NCI-H1048 (cell line): ENCODE measurements at places on chromosomes 11 and 22.

DNA sequence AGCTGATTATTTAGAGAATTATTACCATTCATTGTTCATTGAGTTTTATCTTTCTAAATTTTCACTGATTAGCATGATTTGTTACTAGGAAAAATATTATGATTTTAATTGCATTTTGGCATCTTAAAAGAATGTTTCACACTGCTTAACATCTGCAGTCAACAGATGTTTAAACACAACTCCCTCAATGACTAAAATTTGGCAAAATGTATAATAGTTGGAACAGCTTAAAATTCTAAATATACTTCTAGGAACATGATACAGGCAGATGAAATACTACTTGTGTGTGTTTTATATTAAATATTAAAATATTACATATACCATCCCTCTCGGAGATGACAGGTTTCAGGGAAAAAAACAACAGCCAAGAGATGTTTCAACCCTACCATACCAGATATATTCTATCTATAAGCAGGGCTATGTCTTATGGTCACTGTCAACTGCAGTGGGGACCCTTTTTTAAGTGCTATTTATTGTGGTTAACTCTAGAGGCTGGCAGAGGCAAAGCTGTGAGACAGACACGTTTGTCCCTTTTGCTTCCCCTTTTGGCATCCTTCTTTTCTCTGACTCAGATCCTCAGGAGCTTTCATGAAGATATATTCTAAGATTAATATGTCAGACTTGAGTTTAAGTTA lies 81.9 kb downstream of the BDNF start:
- DNase-seq, result no peak

GRCh38 chr11:75582895-75583717 lies 21.1 kb downstream of the SERPINH1 start:
- no peak for DNase-seq

DNA sequence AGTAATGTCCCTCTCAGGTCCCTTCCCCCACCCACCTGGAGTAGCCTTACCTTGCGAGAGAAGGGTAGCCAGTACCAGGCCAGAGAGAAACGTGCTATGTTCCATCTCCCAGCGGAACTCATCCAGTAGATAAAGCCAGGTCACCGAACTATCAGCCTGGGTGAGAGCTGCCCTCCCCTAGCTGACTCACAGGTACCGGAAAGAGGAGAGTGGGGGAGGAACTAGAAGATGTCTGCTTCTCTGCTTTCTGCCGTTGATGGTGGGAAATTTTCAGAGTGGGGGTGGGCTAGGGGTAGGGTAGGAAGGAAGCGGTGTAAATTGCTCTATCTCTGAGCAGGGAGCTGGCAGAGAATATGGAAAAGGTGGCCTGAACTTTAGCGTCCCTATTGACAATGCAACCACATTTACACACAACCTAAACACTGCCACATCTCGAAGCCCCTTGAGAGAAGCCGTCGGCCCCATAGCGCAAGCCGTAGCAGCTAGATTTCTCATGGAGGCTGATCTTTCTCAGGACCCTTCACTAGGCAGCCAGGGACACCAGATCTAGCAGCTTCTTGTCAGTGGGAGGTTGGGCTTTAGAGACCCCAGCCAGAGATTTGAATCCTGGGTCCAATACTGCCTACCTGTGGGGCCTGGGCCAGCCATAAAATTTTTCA lies at the start of gene CD3D:
CD3D (minus strand) TSS at position 203 of the 659 bp plus-strand sequence; CDS start at position 105, 98 bp downstream.
- DNase-seq, result no peak

- DNase-seq, result no peak
Measured at GRCh38 chr11:116701297-116701801, 71.4 kb downstream of the BUD13 start.

- DNase-seq, result no peak
Measured at GRCh38 chr11:35126000-35126878, 12.7 kb upstream of the CD44 start.

DNA sequence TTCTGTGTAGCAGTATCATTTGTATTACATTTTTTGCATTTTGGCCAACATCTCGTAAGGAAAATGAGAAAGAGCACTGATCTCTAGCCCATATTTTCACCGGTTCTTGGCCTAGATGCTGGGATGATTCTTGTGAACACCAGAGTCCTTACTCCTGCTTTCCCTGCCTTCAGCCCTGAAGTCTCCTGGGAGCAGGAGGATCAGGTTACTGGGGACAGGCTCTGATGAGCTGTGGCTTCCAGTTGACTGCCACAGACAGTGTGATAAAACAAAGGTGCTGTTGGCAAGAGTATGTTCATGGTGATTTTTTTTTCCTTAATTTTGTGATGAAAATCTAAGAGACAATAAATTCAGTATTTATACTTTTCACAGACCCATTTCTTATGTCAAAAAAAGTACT lies 34.2 kb upstream of the ADSL start:
- no peak for DNase-seq

- DNase-seq, result no peak
Measured at GRCh38 chr11:21415606-21416005, 746.2 kb downstream of the NELL1 start.

DNA sequence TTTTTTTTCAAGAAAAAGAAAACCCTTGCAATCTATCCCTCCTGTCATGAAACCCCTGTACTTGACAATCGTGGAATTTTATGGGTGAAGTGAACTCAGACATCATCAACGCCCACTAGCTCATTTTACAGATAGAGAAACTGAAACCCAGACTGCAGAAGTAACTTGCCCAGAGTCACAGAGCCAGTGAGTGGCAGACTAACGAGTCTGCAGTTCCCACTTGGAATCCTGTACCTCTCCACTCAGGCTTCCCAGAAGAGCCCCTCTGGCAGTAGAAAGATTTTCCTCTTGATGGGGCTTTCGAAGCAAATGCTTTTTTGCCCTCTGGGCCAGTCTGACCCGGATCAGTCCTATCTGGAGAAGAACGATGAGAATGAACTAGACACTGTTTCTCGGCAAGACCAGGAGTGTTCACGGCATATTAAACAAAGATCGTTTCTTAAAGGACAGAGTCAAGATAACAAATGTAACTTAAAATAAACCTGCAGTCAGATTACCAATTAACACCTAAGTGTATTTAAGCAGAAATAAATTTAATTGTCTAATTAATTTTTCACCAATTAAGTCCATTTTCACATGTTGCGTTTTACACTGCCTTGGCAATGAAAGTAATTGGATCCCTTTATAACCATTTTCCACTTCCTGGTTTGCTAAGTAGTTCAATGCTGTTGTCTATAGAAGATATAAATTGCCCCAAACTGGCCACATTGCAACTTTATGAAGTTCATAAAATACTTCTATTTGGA lies 61.3 kb upstream of the CREB3L1 start:
- no peak for DNase-seq

DNA sequence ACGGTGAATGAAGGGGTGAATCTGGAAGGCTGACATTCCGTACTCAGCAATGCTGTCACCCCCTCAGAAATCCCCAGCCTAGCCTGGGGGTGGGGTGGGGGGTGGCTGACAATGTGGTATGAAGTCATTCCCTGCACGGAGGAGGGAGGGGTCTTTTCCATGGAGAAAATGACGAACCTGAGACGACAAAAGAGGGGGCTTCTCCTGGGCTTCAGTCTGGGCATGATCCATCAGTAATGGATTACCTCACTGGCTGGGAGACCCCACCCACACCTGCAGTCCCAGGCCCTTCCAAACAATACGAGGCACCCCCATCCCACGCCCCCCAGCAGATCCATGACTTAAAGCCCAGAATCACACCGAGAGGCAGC lies 1.0 kb downstream of the KIAA0930 start:
- DNase-seq, result no peak

DNA sequence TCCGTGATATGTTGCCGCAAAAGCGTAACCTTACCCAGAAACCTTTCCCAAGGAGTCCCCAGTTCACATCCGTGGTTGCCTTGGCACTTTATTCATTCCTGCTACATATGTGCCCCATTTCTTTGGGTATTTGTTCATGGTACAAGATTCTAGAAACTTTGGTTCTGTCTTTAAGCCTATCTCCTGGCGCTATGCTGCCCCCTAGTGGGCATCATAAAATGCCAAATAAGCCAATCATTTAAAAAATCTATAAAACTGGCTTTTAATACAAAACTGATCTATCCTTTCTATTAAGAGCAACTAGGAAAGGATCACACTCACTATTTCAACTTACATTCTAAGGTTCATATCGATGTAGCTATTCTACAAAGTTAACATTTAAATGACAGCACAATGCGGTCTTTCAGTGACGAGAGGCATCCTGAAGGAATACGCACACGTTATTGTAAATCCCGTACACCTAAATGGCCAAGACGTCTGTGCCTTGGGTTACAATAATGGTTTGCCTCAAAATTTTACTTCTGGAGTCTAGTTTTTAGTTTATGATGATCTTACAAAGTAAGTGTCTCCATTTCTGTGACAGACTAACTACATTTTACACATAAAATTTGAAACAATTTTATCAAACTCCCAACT lies 16.2 kb downstream of the PIWIL3 start:
- DNase-seq, result no peak

DNA sequence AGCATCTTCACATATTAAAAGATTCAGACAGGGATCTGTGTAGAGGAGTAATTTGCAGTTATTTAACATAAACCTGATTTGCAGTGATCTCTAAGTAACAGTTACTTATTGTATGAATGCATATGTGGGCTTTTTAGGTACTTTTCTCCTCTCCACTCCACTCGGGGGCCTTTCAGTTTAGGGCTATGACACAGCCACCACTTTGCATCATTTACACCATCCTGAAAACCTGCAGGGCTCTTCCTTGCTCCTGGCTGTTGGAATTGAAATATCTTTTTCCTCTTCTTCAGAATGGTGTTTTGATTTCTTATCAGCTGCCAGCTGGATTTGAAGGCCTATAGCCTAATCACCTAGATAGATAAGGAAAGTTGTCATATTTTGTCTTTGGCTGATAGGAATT lies 580.8 kb downstream of the NELL1 start:
- DNase-seq, result no peak

GRCh38 chr11:115695677-115696364 lies 191.6 kb upstream of the CADM1 start:
- DNase-seq, result no peak

GRCh38 chr22:45908961-45909360 lies 68.0 kb downstream of the WNT7B start:
- no peak for DNase-seq

- DNase-seq, result no peak
Measured at GRCh38 chr11:69912911-69913451, 93.8 kb upstream of the FGF3 start.

- DNase-seq, result no peak
Measured at GRCh38 chr11:48169717-48170116, 46.9 kb upstream of the OR4B1 start.
